ENCODE measurements at places on chromosomes 6 and 20.

DNA sequence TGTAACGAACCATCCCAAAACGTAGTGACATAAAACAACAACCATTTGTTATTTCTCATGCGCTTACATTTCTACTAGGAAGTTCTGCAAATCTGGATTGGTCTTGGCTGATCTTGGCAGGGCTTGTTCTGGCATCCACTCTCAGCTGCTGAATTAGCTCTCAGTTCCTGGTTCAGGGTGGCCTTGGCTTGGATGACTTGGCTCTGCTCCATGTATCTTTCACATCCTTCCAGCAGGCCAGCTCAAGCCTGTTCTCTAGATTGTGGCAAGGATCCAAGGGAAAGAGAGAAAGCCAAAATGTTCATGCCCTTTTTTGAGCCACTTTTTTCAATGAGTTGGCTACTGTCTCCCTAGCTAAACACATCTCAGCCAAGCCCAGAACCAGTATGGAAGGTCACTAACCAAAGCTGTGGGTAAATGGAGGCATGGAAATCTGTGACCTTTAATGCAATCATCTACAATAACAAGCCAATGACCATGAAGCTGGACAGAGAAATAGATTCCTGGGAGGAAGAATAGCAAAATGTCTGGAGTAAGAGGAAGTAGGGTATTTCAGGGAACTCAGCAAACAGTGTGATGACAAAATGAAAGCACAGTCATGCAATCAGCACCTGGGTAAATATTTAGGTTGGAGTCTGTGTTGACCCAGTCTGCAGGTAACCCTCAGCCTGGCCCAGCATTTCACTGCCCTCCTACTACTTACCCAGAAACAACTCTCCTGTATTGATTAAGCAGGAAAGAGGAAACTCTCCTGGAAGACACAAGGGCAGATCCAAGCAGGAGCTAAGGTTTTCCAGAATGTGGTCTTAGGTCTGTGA lies 32.7 kb upstream of the SNAP25 start:
- DNase-seq, result peak; percentile 38

- no peak for DNase-seq
Measured at GRCh38 chr6:142481466-142481865, 179.7 kb downstream of the ADGRG6 start.

DNA sequence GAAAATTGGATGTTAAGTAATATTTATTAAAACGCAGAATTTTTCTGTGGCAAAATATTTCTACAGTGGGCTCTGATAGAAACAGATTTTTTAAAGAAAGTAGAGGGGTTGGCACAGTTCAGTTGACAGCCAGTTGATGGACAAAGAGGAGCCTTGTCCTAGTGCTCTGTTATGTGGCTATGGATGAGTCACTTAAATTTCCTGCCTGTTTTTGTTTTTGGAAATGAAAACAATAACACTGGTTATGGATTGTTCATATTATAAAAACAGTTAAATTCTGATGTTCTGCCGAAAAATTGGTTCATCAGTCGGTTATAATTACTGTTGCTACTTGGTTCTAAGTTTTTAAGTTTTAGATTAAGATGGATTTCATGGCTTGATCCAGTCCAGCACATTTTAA lies 42.8 kb downstream of the MYO6 start:
- DNase-seq, result no peak

DNA sequence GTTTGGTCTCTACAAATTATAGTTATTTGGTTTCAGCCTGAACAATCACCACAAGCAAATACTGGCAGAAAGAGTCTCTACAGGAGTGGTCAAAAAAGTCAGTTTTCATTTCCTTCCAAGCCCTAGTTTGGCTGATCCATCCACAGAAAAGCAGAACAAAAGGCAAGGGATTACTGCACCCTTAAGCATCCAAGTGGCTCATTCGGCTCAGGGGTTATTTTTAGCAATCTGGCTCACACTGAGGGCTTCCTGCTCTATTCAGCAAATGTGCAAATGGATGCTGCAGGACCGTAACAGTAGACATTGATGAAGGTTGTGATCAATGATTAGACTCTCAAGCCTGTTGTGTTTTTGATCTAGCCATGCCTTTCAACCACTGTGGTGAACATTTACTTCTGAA lies 62.2 kb upstream of the FABP7 start:
- no peak for DNase-seq

DNA sequence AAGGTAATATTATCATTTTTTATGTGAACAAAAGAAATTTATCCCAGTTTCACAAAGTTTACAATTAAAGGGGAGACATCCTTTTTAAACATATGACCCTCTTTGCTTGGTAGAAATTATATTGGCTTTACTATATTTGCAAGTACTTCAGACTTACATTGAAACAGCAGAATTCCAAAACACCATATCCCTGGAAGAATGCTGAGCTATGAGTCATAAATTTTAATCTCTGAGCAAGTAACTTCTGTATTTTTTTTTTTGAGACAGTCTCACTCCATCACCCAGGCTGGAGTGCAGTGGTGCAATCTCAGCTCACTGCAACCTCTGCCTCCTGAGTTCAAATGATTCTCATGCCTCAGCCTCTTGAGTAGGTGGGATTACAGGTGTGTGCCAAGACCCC lies 240.4 kb downstream of the TBC1D32 start:
- no peak for DNase-seq

- no peak for DNase-seq
Measured at GRCh38 chr6:38261626-38262025, 378.1 kb downstream of the BTBD9 start.

DNA sequence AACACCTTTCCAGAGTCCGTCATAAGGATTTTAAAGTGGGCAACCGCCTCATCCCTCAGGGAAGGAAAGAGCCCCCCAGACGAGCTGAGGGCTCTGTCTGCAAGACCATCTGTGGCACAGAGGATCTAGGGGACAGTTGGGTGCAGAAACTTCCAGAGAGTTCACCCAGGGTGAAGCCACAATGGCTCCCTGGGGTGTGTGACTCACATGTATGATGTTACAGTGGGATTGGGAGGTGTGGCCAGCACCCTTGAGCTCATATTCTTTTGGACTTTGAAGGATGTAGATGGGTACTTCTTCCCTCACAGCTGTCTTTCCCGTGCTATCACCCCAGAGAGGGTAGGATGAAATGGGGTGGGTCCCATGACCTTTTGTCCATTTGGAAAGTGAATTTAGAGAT lies 95.5 kb downstream of the NCR2 start:
- no peak for DNase-seq

- DNase-seq, result no peak
Measured at GRCh38 chr6:80276861-80277260, 170.4 kb downstream of the BCKDHB start.

DNA sequence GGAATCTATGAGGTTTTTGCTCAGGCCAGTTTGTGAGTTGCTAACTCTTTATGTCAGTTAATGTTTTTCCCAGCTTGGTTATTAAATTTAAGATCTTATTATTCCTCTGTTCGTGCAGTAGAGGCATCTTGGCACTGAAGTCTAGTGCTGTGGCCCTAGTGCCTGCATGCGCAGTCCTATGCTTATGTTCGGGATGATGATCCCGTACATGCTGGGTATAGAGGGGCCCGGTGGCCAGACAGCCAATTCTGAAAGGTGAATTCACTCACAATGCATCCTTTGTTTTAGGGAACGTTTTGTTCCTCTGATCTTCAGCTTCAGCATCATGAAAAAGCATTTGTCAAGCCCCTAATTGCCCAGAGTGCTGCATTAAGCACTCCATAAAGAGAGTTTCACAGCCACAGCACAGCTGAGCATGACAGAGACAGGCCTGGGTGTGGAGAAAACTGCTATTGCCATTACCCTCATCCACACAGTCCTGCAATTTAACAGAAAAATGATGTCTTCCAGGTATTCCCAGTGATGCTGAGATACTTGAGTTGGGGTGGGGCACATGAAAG lies 39.8 kb upstream of the BACH2 start:
- no peak for DNase-seq

DNA sequence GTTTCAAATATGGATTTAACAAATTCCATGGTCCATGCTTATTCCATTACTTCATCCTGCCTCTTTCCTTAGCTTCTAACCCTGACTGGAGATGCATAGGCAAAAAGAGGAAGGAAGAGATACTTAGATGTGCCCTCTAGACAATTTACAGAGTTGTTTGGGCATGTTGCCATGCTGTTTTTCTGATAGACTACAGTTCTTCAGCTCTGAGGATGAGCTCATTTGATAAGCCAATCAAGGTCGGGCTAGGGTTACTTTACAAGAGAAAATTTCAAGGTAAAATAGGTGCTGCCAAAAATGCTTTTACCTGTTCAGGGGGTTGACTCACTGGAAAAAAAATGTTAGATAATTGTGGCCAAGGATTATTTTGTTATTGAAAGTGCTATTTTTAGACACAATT lies 5.9 kb downstream of the HCRTR2 start:
- no peak for DNase-seq

GRCh38 chr6:77133031-77133430 lies 330.3 kb downstream of the HTR1B start:
- no peak for DNase-seq

GRCh38 chr20:56605261-56605996 lies 23.7 kb upstream of the TFAP2C start:
- no peak for DNase-seq

- DNase-seq, result peak; percentile 98
Measured at GRCh38 chr6:36027501-36028087, at the start of gene MAPK14. TSS of gene MAPK14 (plus strand) at chr6:36027808. CDS start at chr6:36028158, 350 bp downstream.

GRCh38 chr20:37351689-37352607 lies 6.0 kb downstream of the SRC start:
- no peak for DNase-seq

DNA sequence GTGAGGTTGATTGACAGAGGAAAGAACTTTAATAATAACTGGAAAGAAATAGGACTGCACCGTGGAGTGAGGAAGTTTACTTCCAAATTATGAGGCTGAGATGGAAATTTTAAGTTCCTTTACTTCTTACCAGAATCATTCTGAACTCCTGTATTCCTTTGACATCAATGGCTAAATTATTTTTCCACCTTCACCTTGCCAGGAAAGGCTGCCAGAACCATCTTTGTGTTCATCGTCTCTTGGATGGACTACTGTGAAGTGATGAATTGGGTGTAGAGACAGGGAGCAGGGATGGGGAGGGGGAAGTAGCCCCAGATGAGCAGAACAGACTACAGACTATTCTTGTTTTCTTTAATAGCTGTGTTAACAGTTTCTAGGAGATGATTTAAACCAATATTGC lies 102.1 kb upstream of the CEP162 start:
- no peak for DNase-seq

GRCh38 chr20:5080384-5080877 lies 39.3 kb downstream of the PCNA start:
- DNase-seq, result no peak

- DNase-seq, result no peak
Measured at GRCh38 chr6:146470091-146470770, 73.4 kb upstream of the RAB32 start.

DNA sequence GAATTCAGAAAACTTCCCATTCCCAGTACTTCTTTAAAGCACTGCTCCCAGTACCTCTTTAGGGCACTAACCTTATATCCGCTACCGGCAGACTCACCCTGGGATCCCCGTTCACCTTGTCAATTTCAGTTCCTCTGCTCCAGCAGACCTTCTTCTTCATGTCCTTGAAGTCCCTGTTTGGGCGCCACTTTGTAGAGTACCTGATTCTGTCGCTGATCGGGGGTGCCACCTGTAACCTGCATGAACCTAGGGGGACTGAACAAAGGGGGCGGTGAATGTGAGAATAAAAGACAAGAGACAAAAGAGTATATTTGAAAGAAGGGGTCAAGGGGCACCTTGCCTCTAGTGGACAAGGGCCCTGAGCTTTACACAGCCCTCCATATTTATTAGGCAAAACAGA lies 4.9 kb upstream of the GINS1 start:
- DNase-seq, result no peak

DNA sequence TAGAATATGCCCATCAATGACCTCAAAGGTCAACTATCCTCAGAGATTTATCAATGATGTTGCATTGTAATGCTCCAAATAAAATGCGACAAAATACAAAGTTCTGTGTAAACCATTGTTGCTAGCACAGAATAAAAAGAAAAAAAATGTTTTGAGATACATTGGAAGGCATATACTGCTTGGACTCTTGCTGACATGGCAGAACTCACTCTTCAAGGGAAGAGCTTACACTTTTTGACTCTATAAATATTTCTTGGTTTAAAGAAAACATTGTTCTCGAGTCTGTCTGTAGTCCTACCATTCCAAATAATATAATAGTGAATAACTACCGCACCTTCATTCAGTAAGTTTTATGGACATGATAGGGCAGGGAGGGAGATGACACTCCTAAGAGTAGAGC lies 178.7 kb upstream of the RSPO3 start:
- DNase-seq, result no peak

GRCh38 chr6:16157909-16158308 lies 29.0 kb downstream of the MYLIP start:
- DNase-seq, result peak; percentile 67

- DNase-seq, result no peak
Measured at GRCh38 chr6:9583753-9584352, 831.0 kb downstream of the TFAP2A start.

GRCh38 chr6:139204978-139205377 lies 70.1 kb downstream of the HECA start:
- DNase-seq, result no peak

DNA sequence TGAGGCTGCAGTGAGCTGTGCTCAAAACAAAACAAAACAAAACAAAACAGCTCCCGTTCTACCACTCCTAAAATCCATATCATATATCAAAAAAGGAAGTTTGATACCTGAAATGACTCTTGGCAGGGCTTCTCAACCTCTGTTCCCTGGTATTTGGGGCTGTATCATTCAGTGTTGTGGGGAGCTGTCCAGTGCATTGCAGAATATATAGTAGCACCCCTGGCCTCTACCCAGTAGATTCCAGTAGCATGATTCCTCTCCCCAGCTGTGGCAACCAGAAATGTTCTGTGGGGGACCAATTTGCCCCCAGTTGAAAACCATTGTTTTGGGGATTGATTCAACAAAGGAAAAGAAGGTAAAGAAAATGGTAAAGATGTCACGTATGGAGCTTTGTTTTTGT lies 238.9 kb downstream of the PRL start:
- no peak for DNase-seq

GRCh38 chr20:20034486-20034885 lies 17.3 kb downstream of the NAA20 start:
- no peak for DNase-seq

DNA sequence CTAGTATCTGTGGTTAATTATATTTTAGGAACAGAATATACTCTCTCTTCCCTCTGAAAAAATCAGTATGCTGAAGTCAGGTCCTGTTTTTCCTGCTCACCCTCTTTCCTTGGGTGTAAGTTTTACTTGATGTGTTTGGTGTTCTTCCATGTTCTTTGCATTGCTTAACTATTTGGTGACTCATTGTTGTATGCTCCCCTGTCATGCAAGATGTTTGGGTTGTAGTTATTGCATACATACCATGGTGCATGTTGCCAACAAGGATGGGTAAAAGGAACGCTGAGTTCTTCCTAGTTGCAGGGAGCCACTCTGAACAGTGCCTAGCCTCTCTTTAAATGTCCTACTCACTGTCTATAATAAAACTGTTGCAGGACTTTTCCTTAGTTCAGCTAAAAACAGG lies 207.9 kb upstream of the LAMP5 start:
- no peak for DNase-seq

- DNase-seq, result no peak
Measured at GRCh38 chr20:11118802-11119380, 445.1 kb upstream of the JAG1 start.
